ENCODE measurements at places on chromosomes 2 and 18.
A peak's percentile ranks its signal among the peaks of the same experiment; 100 is the strongest.

- DNase-seq = no peak
These were observed 36.9 kb downstream of the ATOH8 start for GRCh38 chr2:85790499-85791188.

DNA sequence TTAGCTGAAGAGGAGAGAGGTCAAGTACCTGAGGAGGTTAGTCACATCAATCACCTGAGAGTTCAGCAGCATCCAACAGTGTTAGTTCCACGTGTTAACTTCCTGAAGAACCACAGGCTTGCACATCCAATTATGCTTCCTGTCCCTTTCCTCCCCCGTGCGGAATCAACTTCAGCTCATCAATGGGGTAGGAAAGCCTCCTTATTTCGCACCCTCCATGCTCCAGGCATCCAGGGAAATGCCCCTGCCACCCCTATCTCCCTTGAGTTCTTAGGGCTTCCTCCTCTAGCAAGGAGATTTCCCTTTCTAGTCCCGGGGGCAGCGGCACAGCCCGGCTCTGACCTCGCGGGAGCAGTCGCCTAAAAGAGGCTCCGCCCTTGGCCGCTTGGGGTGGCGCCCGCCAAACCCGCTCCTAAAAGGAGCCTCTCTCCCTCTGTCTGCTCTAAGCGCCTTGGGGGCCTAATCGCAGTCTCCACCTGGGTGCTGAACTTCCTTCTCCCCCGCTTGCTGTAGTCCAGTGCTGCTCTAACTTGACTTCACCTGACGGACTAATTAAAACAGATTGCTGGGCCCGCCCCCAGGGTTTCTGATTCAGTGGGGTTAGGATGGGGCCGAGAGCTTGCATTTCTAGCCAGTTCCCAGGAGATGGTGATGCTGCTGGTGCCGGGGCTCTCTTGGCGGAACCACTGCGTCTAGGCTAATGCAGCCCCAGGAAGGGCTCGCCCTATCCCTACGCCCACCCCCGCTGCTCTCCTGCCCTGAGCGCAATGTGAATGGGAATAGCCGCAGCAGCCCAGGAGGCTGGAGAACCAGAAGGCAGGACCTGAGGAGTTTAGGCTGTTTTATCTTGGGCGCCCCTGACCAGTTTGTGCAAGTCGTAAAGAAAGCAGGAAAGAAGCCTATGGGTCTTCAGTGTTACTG lies 3.4 kb upstream of the TET3 start:
- peak; percentile 35 for DNase-seq

DNA sequence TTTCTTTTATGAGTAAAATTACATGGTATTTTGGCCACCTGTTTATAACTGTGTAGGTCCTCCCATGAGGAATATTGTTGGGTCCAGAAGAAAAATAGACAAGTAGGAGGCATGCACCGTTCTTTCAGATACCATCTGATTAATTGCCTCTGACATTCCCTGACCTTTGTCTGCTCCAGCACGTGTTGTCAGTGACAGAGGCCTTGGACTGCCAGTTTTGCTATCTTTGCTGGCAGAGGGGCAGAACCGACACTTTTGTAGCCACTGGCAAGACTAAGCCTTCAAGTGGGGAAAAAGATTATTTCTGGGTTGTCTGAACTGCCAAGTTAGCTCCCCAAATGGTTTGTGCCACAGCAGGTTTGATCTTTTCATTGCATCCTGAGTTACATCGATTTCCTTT lies 276.9 kb downstream of the CAMKMT start:
- DNase-seq = no peak

- no peak for DNase-seq
These were observed 23.7 kb downstream of the CUL3 start for GRCh38 chr2:224561234-224562005.

DNA sequence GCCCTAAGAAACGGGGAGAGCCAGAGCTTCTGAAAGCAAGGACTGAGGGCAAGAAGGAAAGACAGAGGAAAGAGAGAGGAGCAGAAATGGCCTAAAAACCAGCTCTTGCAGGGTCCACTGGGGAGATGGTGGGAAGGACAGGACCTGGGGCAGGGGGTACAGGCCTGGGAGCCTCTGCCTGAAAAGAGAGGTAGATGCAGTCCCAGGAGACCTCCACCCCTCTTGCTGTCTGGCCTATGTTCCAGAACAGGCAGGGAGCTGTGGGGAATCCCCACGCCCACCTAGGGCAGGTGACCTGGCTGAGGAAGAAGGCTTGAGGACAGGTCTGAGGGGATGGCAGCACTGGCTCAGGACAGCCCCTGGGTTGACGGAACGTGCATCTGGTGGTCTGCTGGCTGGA lies 4.6 kb downstream of the CAPN13 start:
- no peak for DNase-seq

DNA sequence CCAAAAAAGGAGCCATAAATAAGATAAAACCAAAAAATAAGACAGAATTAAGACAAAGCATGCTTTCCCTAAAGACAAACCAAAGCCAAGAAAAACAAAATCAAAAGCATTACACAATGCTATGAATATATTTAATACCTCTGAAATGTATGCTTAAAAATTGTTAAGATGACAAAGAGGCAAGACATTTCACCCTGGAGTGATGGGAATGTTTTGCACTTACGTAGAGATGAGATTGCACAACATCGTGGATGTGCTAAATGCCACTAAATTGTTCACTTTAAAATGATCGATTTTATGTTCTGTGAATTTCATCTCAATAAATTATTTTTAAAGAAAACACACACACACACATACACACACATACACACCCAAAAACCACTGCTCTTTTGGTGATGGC lies 386.6 kb upstream of the KLHL29 start:
- DNase-seq = no peak

GRCh38 chr2:69918401-69918800 lies 3.5 kb downstream of the MXD1 start:
- DNase-seq = no peak

DNA sequence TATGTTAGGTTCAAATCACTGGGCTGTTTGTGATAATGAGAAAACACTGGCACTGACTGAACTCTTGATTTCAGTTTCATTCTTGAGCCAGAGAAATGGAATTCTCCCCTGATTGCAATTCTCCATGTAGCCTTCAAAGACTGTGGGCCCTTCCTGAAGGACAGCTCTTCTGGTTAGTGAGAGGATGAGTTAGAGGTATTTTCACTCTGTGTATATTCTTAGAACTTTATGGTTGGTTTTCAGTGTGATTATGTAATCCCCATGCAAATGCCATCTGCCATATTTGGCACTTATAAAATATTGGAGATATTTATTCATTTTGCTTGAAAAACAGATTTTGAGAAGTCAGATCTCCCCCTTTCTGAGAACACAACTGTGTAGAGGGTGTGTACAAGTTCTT lies 323.7 kb downstream of the SLC4A3 start:
- DNase-seq = no peak

GRCh38 chr18:5604778-5605177 lies 61.0 kb upstream of the EPB41L3 start:
- DNase-seq = no peak

DNA sequence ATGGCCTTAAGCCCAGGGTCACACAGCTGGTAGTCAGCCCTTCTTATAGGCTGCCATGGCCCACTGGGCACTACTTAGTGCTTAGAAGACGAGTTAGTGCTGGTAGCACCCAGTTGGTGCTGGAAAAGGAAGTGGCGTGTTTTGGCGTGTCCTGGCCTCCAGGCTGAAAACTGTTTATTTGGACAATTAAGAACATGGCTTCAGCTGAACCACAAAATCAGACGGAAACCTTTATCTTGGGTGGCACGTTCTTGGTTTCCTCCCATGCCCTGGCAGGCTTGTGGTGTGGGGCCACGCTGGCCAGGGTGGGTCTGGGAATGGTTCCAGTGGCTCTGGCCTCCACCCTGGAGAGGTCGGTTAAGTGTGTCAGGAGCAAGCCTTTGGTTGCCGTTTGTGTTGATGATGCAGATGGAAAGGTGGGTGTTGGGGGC lies 141.5 kb upstream of the HAAO start:
- no peak for DNase-seq

- no peak for DNase-seq
These were observed 37.8 kb downstream of the KCTD18 start for GRCh38 chr2:200471928-200472645.

DNA sequence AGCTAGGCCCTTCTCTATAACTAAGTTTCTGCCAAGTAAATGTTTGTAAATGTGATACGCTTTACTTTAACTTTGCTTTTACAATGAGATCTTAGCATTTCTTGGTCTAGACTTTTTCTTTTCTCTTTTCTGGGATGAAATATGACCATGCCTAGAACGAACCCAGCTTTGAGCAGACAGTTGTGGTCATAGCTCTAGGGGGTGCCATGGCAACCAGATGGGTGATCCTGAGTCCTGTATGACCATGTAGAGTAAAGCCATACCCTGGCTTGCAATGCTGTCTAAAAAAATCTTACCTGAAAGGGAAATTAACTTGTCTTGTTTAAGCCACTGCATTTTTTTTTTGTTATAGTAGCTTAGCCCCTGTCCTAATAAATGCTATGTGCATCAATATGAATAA lies 956.3 kb downstream of the SLC4A3 start:
- DNase-seq = no peak

GRCh38 chr2:43169099-43169945 lies 57.1 kb downstream of the ZFP36L2 start:
- no peak for DNase-seq

- no peak for DNase-seq
These were observed 40.0 kb downstream of the MERTK start for GRCh38 chr2:111938392-111938791.

DNA sequence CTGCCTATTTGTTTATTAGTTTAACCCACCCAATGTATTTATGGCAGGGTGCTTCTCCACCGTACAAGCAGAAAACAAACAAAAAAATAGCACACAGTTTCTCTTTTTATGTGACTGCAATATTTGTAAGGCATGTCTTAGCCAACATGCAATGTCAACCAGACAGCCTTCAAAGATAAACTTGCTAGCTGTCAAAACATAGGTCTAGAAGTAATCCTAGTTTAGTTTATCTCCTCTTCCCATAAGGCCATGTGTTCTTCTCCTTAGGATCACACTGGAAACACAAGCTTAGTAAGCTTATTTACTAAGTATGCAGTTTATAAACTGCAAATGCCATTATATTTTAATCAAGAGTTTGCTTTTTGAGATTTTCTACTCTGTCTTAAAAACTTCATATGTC lies 75.6 kb downstream of the LDAH start:
- DNase-seq = no peak

DNA sequence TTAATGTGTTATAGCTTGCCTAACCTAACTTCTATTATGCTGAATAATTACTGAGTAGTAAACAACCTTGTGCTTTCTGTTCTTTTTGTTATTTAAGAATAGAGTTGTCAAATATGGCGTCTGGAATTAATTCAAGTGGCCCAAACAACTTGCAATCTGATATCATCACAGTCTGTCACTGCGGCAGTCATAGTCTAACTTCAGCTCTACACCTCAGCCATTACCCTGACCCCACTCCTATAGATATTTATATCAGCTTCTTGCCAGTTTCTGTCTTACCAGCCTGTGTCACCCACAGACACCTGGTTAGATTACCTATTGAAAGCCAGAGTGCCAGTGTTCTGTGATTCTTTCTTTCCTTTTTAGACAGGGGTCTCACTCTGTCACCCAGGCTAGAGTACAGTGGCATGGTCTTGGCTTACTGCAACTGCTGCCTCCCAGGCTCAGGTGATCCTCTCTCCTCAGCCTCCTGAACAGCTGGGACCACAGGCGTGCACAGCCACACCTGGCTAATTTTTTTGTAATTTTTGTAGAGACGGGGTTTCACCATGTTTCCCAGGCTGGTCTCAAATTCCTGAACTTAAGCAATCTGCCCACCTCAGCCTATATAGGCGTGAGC lies 14.1 kb upstream of the KLHL41 start:
- DNase-seq = no peak

DNA sequence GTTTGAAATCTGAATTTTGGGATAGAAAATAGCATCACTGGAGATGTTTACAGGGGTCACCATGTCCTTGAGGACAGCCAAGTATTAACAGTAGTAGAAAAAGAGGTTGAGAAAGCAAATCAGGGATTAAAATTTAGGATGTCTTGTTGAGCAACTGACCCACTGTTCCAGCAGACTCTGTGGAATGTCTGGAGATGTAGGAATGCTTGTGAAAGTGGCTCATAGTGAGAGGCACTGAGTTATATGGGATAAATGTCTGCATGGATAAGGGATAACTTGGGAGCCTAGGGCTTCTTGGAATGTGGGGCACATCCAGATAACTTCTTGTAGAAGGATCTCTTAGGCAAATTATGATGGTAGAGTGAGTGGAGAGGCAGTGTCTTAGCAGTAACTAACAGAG lies 495.0 kb downstream of the TMX3 start:
- DNase-seq = no peak

DNA sequence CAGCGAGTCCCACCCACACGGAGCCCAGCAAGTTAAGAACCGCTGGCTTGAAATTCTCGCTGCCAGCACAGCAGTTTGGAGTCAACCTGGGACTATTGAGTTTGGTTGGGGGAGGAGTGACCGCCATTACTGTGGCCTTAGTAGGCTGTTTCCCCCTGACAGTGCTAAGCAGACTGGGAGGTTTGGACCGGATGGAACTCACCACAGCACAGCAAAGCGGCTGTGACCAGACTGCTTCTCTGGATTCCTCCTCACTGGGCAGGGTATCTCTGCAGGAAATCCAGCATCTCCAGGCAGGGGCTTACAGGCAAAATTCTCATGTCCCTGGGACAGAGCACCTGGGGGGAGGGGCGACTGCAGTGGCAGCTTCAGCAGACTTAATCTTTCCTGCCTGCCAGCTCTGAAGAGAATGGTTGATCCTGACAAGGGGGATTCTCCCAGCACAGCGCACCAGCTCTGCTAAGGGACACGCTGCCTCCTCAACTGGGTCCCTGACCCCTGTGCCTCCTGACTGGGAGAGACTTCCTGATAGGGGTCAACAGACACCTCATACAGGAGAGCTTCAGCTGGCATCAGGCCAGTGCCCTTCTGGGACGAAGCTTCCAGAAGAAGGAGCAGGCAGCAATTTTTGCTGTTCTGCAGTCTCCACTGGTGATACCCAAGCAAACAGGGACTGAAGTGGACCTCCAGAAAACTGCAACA lies 425.4 kb downstream of the NYAP2 start:
- no peak for DNase-seq

DNA sequence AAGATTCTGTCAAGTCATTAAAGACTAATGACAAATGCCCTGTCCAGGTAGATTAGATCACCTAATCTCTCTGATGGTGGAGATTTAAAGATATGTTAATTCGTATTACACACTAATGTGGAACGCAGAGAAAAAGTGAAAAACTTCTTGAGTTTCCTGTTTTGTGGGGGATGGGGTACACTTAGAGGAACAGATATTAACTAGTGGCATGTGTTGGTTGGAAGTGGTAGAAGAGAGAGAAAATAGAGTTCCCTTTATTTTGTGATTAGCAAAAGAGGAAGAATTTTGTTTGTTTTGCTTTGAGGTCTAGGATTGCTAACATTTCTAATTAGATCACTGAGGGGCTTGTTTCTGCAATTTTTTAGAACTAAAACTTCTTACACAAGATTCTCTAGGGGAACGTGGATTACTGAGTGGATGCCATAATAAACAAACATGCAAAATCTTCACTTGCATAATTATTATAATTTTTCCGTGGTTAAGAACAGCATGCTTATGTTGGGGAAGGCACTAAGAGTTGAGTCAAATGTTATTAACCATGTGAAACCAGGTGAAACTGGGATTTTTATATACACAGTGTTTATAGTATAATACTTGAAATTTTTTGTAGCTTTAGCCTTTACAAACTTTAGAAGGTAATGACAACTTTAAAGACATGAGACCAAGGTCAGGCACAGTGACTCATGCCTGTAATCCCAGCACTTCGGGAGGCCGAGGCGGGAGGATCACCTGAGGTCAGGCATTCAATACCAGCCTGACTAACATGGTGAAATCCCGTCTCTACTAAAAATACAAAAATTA lies 97.4 kb upstream of the STK17B start:
- DNase-seq = no peak

Measured in neural crest cell (in vitro differentiated cells).